ENCODE measurements at places on chromosomes 16 and 17. TPM values are rescaled to one million over a fixed set of nuclear protein-coding genes. Genes with fewer than 3 reads are reported as not detected.
A peak's percentile ranks its signal among the peaks of the same experiment; 100 is the strongest.

DNA sequence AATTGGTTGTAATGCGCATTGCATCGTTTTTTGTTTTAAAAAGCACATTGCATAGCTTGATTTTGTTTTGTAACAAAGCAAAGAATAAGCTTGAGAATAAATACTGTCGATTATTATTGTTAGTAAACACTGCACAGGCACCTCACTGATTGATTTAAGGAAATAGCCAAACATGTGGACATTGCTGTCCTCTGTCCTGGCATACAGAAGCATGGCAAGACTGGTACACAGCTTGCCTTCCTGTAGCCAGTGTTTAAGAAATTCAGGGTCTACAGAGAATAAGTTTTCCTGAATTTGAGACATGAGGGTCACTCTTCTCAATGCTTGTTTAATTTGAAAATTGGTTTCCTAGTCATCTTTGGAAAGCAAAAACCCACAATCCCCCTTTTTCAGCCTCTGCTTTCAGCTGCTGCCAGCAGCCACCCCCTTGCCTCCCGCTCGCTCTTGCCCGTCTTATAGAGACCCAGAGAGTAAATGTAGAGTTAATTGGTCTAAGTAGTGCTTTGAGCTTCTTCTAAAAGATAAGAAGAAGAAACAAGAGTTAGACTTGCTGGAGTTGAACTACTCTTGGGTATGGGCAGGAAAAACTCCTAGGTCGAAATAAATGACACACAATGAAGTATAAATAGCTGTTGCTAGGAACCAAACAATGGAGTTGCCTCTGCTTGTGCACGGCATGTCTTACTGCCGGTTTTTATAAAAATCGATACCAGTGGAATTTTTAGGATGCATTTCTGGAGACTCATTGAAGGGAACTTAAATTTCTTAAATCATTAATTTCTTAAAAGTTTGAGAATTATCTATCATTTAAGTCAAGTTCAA is 116.6 kb downstream of the MRTFB start:
- H3K4me3 ChIP-seq = no peak overlapping the region
- H3K4me1 ChIP-seq = peaks cover 2% of the 10 kb centered on the region
- no peaks in the 10 kb centered on the region for H3K36me3 ChIP-seq
- DNase-seq = no peak
- H3K27me3 ChIP-seq = no peaks in the 10 kb centered on the region

- H3K27ac ChIP-seq = no peak overlapping the region
- H3K4me1 ChIP-seq = peaks cover 1% of the 10 kb centered on the region
- DNase-seq = no peak
- peaks cover 12% of the 10 kb centered on the region for H3K27me3 ChIP-seq
Measured at GRCh38 chr16:80437707-80438106, 103.1 kb upstream of the DYNLRB2 start.

Gene CACNA1H
- not detected for total RNA-seq

DNA sequence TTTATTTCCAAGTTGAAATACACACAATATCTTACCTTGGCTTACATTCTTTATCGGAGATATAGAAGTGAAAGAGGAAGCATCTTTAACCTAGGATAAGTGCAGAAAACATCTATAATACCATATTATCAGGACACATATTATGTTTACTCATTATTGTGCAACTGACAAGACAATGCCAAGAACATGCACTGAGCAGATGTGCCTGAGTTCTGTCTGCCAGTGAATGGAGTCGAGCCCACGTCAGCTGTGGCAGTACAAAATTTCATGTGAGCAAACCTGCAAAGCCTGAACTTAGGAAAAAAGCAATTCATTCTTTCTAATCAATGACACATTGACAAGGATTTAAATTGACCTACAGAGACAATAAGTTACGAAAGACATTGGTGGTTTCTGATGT is 154.4 kb downstream of the AXIN2 start:
- no peaks in the 10 kb centered on the region for H3K36me3 ChIP-seq
- H3K4me1 ChIP-seq = no peaks in the 10 kb centered on the region
- no peak for DNase-seq
- peaks cover 11% of the 10 kb centered on the region for H3K27me3 ChIP-seq
- H3K27ac ChIP-seq = no peak overlapping the region

GRCh38 chr17:27575096-27575911 is 55.7 kb upstream of the LGALS9 start:
- no peak for DNase-seq
- no peaks in the 10 kb centered on the region for H3K27me3 ChIP-seq
- H3K4me1 ChIP-seq = peaks cover 11% of the 10 kb centered on the region
- H3K4me3 ChIP-seq = no peak overlapping the region
- peaks cover 8% of the 10 kb centered on the region for H3K36me3 ChIP-seq
- no peak overlapping the region for H3K27ac ChIP-seq

- peaks cover 71% of the 10 kb centered on the region for H3K4me1 ChIP-seq
- DNase-seq = peak; percentile 96
- peak overlapping the region; percentile 100 for H3K27ac ChIP-seq
- H3K4me3 ChIP-seq = peak overlapping the region; percentile 95
- no peaks in the 10 kb centered on the region for H3K27me3 ChIP-seq
Measured at GRCh38 chr16:22190081-22190775, 15.8 kb upstream of the EEF2K start.

- peaks cover 69% of the 10 kb centered on the region for H3K4me1 ChIP-seq
- no peak overlapping the region for H3K4me3 ChIP-seq
- H3K27me3 ChIP-seq = no peaks in the 10 kb centered on the region
- peak overlapping the region; percentile 71 for H3K27ac ChIP-seq
- DNase-seq = no peak
- peaks cover 67% of the 10 kb centered on the region for H3K36me3 ChIP-seq
Measured at GRCh38 chr16:56944954-56945839, 13.3 kb downstream of the HERPUD1 start.

Gene ASGR1
- not detected for total RNA-seq

DNA sequence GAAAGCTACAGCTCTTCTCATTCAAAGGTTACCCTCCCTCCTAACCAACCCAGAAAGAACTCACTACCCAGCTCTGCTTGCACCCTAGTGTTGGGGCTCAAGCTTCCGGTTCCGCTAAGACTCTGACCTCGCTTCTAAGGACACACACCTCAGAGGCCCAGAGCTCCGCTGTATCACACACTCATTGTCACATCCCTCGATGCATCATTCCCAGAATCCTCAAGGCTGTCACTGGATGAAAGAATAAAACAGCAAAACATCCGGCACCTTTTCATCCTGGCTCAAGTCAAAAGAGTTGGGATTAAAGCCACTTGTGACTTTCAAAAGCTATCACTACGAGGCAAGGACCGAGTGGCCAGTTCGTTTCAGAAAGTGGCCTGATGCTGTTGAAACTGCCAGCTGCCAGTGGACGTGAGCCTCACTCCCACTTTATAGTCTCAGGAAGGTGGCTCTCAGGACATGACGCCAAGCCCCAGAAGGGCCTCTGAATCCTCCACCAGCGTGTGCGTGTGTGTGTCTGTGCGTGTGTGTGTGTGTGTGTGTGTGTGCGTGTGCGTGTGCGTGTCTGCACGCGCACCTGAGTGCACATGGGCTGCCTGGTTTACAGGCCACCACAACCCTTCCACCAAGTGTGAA is 29.0 kb downstream of the ZFHX3 start:
- H3K27me3 ChIP-seq = no peaks in the 10 kb centered on the region
- no peak for DNase-seq
- no peak overlapping the region for H3K4me3 ChIP-seq
- peaks cover 18% of the 10 kb centered on the region for H3K4me1 ChIP-seq
- H3K27ac ChIP-seq = no peak overlapping the region
- no peaks in the 10 kb centered on the region for H3K36me3 ChIP-seq

DNA sequence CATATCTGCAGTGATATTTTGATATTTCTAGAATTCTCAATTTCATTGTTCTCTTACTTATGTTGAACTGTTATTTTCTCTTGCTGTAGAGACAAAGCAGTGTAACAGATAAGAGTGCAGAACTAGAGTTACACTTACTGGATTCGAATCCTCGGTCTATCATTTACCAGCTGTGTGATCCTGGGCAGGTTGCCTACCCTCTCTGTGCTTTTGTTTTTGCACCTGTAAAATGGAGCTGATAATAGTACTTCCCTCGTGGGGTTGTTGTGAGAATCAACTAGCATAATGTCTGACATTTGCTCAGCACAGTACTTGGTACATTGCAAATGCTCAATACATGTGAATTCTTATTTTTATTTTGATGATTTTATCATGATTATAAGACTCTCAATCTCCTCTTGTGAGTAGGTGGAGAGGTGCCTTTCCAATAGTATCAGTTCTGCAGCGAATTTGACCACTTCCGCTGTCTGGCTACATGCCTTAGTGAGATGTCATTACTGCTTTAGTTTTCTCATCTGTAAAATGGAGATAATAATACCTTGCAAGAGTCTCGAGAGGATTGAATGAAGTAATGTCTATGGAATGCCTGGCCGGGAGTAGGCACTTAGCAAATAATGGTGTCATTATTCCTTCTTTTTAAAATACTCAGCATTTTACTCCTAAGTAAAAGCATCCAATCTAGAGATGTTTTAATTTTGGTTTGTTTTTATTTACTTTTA is 312.2 kb upstream of the MAF start:
- H3K27ac ChIP-seq = no peak overlapping the region
- DNase-seq = no peak
- H3K4me1 ChIP-seq = no peaks in the 10 kb centered on the region
- H3K4me3 ChIP-seq = no peak overlapping the region
- no peaks in the 10 kb centered on the region for H3K27me3 ChIP-seq

DNA sequence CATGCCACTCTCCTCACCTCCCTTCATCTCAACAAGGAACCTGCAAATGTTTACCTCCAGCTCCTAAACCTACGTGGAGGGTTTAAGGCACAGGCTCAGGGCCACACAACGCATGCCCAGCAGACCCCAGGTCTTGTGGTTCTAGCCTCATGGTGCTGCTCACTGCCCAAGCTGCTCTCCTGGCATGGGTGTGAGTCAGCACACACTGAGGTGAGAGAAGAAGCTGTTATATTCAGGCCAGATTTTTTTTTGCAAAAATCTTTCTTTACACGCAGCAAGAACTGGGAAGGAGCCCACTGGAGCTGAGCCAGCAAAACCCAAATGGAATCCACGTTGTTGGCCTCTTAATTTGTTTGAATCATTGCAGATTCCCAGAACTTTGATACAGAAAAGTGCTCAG is 5.5 kb upstream of the C16orf96 start:
- peaks cover 4% of the 10 kb centered on the region for H3K4me1 ChIP-seq
- no peaks in the 10 kb centered on the region for H3K27me3 ChIP-seq

Gene GP1BA
- not detected for total RNA-seq

DNA sequence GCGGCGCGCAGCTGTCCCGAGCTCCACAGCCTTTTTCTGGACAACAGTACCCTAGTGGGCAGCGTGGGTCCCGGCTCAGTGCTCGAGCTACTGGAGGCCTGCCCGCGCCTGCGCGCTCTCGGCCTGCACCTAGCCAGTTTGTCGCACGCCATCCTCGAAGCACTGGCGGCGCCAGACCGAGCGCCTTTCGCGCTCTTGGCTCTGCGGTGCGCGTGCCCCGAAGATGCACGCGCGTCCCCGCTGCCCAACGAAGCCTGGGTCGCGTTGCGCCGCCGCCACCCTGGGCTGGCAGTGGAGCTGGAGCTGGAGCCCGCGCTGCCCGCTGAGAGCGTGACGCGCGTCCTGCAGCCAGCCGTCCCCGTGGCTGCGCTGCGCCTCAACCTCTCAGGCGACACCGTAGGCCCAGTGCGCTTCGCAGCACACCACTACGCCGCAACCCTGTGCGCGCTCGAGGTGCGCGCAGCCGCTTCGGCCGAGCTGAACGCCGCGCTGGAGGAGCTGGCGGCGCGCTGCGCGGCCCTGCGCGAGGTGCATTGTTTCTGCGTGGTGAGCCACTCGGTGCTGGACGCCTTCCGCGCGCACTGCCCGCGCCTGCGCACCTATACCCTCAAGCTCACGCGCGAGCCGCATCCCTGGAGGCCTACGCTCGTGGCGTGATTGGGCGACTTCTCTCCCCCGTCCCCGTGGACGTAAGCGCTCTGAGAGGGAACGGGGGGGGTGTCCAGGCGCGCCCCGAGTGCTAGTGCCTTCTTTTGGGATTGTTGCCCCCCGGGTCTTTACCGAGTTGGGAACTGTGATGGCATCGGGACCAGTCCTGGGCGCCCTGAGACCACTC is 1.2 kb upstream of the HSF4 start:
- H3K4me3 ChIP-seq = peak overlapping the region; percentile 56
- H3K36me3 ChIP-seq = peaks cover 3% of the 10 kb centered on the region
- H3K4me1 ChIP-seq = peaks cover 45% of the 10 kb centered on the region
- no peak for DNase-seq

Gene NOG
- not detected for total RNA-seq

Gene GPRC5B
- not detected for total RNA-seq

DNA sequence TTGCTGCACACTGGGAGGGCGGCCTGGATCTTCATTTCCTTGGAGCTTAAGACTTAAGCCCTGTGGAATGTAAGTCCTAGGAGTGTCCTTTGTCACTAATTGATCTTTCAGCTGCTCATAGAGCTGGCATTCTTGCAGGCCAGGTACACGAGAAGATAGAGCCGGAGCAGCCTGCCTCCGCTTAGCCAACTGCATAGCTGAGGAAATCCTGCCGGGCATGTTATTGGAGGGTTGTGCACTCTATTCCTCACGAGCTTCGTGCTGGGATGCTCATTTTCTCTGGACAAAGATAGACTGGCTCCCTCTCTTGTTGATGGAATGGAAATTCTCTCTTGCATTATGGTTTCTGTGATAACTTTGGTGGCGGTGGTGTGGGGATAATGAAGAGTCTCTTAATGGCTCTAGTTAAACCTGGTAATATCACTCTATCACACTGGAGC is 76.9 kb downstream of the RPA1 start:
- no peak for DNase-seq
- H3K36me3 ChIP-seq = no peaks in the 10 kb centered on the region
- H3K27me3 ChIP-seq = peaks cover 40% of the 10 kb centered on the region
- H3K27ac ChIP-seq = no peak overlapping the region
- peaks cover 32% of the 10 kb centered on the region for H3K4me1 ChIP-seq

DNA sequence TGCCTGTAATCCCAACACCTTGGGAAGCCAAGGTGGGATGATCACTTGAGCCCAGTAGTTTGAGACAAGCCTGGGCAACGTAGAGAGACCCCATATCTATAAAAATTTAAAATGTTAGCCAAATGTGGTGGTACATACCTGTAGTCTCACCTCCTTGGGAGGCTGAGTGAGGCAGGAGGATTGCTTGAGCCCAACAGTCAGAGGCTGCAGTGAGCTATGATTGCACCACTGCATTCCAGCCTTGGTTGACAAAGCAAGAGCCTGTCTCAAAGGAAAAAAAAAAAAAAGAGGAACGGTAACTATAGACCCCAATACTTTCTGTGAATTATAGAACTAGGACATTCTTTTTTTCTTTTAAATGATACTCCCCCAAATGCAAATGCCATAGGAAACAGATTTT is 1.8 kb upstream of the TMC5 start:
- H3K4me1 ChIP-seq = peaks cover 4% of the 10 kb centered on the region
- H3K36me3 ChIP-seq = no peaks in the 10 kb centered on the region
- no peak overlapping the region for H3K4me3 ChIP-seq
- peaks cover 29% of the 10 kb centered on the region for H3K27me3 ChIP-seq

Gene NTN3
- not detected for total RNA-seq

DNA sequence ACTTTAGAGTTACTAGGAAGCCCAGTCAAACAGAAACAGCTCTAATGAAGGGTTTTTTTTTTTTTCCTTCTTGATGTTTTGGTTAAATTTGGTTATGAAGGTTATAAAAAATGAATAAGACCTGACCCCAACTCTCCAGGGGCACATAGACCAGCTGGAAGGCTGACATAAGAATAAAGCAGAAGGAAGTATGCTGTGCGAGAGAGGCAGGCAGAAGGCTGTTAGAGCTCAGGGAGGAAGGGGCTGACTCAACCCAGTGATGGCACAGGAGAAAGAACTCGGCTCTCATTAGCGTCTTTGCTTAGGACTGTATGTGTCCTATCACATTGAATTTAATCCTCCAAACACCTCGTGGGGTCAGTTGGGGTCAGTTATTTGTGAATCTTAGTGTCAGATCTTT is 474.6 kb downstream of the PMP22 start:
- H3K4me3 ChIP-seq = no peak overlapping the region

- H3K27ac ChIP-seq = no peak overlapping the region
- H3K4me1 ChIP-seq = no peaks in the 10 kb centered on the region
- no peaks in the 10 kb centered on the region for H3K36me3 ChIP-seq
- no peak for DNase-seq
- H3K4me3 ChIP-seq = no peak overlapping the region
Measured at GRCh38 chr17:1999557-2000251, 25.4 kb downstream of the RTN4RL1 start.

All from activated B cell treated with CpG ODN at 0.5 μM for 24 hours (primary cell).